ENCODE measurements at places on chromosomes 5 and 9.

DNA sequence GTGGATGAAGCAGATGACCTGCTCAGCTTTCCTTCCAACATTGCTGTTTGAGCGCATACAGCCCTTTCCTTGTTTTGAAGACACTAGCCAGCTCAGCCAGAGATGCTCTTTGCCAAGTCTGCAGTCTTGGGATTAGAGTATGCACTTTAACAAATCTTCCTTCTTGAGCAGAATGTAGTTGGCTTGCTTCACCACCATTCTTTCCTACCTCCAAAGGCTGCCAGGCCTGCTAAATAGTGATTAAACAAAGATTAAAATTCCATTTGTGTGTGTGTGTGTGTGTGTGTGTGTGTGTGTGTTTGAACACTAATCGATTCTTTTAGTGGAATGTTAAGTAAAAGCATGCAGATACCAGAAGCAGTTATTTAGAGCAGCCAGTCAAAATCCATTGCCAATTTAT is 97.6 kb downstream of the GALNT10 start:
- DNase-seq, result no peak

- no peak for DNase-seq
These were observed 7.5 kb downstream of the OR1K1 start for GRCh38 chr9:122807271-122807900.

DNA sequence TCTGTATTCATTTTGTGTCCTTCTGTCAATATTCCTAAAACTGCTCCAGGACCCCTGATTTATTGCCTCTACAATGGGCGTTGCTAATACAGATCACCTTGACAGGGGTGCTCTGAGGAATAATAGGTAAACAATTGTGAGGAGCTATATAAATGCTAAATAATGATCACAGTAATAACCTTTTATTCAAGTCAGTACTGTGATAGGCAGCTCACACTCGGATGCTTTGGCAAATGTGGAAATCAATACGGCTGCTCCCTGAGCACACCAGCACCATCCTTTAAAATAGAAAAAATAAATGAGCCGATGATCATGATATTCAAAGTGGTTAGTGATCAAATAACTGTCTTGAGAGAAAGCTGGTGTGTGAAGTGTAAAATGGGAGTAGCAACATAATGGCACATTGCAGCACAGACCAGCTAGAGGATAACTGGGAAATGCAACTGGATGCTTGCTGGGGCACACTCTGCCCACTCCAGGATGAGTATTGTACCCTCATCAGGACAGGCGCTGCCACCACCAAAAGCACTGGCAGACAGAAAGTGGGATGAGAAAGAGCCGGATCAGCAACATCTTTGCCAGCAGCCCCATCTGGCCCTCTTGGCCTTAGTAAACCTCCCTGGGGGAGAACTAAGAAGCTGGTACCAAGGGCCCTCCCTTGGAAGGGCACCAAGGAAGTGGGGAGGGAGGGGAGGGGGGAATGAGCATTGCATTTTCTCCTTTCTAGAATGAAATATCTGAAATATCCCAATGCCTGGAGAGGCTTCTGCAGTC is 69.4 kb upstream of the SPATA31D4 start:
- no peak for DNase-seq

GRCh38 chr9:111969622-111970021 is 73.0 kb downstream of the UGCG start:
- DNase-seq, result no peak

DNA sequence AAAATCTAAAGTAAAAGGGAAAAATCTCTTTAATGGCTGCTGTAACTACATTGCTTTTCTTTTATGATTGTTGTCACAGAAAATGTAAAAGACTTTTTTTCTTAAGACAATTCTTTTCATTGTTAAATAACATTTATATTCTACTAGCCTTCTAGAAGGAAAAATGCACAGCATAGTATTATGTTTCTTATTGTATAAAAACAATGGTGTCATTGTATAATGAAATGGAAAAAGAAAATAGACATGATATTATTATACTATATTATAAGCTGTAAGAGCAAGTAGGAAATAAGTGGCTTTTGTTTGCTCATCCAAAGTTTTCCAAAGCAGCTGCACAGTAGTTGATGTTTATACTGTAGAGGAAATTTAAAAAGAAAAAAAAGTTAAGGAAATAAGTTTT is 1021.7 kb downstream of the EFNA5 start:
- no peak for DNase-seq

GRCh38 chr5:61482980-61483379 is 150.9 kb downstream of the ZSWIM6 start:
- no peak for DNase-seq

DNA sequence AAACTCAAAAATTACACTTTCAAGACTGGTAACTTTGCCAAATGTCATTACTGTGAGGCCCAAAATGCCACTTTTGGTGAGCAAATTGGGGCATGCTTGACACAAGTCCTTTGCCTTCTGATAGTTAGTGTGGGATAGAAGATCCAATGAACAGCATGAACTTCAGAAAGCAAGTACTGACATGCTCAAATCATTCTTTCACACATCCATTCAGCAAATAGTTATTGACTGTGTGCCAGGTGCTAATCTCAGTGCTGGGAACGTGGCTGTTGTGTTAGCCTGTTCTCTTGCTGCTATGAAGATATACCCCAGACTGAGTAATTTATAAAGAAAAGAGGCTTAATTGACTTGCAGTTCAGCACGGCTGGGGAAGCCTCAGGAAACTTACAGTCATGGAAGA is 247.0 kb downstream of the CHSY3 start:
- no peak for DNase-seq

GRCh38 chr9:94127806-94128205 is 43.5 kb downstream of the PTPDC1 start:
- DNase-seq, result no peak

DNA sequence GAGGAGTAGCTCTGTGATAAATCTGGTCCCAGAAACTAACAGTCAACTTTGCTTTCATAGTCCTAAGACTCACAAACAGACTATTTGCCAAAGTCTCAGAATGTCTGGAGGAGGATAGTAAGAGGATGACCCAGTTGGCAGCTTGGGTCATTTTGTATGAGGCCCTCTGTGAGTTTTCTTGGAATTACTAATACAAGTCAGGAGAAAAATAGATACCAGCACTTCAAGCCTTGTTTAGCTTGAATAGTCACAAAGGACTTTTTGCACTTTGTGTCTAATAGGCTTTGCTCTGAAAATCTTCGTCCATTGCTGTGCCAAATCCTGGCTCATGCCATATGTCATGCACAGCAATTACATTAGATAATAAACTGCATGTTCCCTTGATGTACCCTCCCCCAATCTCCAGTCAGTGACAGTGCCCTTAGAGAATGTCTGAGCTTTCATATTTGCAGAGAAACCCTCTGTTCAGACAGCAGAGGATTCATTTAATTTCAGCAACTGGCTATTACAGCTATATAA is 612.8 kb downstream of the CSNK1G3 start:
- no peak for DNase-seq

DNA sequence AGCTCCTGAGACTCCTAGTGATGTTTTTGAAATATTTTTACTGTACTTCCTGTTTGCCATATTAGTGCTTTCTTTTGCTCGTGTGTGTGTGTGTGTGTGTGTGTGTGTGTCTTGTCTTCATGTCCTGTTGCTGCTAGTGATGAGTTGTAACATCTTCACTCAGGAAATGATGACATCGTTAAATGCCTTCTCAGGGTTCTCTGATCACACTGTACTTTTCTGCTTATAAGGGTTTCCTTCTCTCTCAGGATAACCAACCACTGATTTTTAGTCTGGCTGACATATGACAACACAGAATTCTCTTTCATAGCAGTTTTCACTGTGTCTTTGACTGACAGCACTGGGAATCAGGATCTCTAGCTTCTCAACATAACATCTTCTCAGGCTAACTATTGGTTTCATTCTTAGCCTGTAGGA is 16.1 kb downstream of the SV2C start:
- DNase-seq, result no peak

- no peak for DNase-seq
These were observed 8.7 kb downstream of the MAP3K1 start for GRCh38 chr5:56824019-56824418.

DNA sequence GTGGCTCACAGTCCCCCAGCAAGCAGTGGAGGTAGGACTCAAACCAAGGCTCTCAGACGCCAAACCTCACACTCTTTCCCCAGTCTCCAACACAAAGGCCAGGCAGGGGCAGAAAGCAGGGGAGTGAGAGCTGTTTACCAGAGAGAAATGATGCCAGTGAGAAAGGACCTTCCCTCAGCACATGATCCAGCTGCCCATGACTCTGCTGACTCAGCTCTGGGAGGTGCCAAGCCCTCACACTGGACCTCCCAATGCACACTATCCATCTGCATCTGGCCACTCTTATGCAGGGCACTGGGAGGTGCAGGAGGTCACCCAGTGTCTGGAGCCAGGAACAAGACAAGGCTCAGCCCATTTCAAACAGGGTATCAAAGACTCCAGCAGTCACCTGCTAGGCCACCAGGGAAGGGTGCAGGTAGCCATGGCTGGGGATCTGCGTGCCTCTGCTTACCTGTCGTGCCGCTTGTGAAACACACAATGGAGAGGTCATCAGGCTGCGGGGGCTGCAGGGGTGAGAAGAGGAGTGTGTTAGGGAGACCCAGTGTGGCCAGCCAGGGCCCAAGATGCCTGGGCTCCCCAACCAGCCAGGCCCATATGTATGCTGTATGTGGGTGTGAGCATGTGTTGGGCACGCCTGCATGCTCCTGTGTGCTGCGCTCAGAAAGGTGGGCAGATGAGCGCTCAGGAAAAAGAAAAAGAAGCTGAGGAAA is 26.3 kb downstream of the ACSL6 start:
- no peak for DNase-seq

- no peak for DNase-seq
These were observed 36.7 kb downstream of the ABLIM3 start for GRCh38 chr5:149177911-149178565.

DNA sequence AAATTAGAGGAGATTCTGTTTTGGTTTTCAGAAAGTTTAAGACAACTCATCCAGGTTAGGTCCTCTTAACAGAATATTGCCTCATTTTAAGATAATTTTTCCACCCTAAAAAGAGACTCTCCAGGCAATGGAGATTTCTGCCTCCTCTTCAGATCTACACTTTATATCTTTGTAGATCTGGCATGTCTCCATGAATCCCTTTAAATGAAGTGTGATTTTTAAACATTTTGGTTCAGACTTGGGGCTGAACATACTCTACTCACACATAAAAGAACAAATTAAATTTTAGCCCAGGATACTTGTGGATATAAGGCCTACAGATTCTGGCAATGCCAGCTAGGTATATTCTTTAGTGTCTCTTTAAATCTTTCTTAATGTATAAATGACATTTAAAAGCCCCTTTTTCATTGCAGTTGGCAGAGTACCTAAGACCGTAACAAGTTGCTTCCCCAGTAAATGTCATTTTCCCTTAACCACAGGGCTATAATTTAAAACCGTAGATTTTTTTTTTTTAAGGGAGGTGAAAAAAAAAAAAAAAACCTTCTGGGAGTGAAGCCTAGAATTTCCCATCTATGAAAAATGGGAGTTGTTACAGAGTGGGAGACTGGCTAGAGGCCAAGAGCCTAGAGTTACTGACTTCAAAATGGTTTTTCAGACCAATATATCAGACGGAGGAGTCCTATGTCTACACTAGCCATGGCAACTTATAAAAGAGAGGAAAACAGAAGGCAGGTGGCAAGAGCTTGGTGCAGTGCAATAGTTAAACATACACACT is 207.8 kb upstream of the TARS1 start:
- no peak for DNase-seq

DNA sequence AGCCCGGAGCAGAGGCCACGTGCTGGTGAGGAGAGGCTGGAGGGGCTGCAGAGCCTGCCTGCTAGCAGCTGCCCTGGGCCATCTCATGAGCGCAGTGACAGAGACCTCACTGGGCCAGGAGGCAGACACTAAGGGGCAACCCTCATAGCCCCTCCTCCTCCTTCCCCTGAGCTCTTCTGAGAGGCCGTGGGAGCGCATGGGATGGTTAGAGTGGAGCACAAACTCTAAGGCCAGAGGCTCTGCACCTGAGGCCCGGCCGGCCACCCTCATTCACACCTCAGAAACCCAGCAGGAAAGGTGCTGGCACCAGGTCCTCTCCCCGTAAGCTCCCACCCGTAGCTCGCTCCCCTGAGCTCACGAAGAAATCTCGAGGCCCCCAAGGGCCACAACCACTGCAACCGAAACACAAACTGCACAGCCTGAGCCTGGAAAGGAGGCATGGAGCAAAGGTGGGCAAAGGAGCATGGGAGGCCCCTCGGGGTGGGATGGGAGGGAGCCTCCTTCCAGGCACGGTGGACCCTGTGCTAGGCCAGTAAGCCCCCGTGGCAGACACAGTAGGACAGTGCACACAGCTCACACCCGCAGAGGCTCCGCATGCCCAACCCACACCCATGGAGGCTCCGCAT is 17.7 kb downstream of the CAMSAP1 start:
- DNase-seq, result no peak

Measured in esophagus squamous epithelium (tissue), 5 donors.